ENCODE measurements at places on chromosomes 6 and 20. TPM values are rescaled to one million over a fixed set of nuclear protein-coding genes. Genes with fewer than 3 reads are reported as not detected.

The TBXT gene
- not detected for total RNA-seq

The SRMS gene
- total RNA-seq = not detected

The PPP1R3G gene
- 19.5 TPM for total RNA-seq

The UBE2C gene
- total RNA-seq = 1.7 TPM

The TCP11 gene
- total RNA-seq = not detected

The PPARD gene
- total RNA-seq = 21.1 TPM

The CST2 gene
- total RNA-seq = not detected

The SLC17A3 gene
- not detected for total RNA-seq

The BPIFA1 gene
- total RNA-seq = not detected

DNA sequence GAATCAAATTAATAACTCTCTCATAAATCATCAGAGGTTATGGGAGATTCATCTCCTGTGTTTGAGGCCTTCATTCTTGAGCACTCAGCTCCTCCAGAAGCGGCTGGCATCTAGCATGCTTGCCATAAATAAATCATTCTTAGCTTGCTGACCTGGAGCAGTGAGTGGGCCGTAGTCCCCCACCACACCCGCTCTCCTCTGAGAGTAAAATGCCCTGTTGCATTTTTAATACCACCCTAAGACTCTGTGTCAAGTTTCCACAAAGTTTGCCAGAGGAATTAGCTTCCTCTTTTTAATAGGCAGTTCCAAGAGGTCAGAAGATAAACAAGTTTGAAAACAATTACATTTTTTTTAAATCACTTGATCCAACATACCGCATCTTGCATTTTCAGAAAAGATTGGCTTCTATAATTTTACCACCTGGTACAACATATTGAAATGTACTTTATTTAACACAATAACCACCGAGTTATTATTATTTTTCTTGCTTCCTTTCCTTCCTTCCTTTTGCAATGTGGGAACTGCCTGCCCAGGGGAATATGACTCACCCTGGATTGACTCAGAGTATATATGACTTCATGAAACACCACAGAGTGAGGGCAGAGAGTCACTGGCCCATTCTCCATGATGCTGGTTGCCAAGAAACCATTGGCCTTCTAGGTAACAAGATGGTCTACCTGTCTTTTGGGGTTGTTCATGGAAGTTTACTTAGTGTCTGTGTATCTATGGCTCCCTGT, 29.4 kb upstream of the CLIC5 start:
- peak; percentile 67 for DNase-seq

- peak; percentile 36 for DNase-seq
Observed at GRCh38 chr6:89411145-89412070, 665 bp downstream of the RRAGD start.

- no peak for DNase-seq
Observed at GRCh38 chr6:134510920-134511319, 193.0 kb upstream of the SGK1 start.

DNA sequence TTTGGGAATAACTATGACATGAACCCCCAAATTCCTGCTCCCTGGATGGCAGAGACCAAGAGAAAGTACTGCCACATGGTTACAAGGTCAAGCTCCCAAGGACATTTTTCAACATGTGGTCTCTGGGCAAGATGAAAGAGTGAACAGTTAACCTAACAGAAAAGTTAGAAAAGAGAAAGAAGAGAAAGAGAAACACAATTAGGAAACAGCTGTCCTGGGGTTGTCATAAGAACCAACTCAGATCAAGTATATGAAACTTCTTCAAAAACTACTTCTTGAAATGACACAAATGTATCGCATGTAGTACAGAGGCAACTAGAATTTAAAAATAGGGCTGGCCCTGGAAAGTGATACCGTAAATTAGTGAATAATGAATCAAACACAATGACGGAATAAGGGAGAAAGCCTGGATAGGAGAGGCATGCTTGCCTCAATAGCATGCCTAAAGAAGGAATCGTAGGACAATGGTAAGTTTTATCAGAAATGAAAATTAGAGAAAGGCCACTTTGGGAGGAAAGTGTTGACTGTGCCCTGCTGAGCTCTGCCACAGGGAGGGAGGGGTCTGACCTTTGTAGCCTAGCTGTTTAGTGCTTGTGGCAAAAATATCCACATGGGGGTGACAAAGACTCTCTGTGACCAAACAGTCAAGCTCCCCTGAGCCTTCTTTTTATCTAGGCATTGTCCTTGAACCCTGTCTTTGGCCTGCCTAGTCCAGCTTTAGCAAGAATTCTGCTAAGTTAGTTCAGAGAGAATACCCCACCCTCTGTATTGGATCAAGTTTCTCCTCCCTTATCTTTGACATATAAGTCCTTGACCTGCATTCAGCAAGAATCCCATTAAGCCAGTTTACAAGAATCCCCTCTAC, 4.3 kb upstream of the DCBLD1 start:
- DNase-seq = no peak

DNA sequence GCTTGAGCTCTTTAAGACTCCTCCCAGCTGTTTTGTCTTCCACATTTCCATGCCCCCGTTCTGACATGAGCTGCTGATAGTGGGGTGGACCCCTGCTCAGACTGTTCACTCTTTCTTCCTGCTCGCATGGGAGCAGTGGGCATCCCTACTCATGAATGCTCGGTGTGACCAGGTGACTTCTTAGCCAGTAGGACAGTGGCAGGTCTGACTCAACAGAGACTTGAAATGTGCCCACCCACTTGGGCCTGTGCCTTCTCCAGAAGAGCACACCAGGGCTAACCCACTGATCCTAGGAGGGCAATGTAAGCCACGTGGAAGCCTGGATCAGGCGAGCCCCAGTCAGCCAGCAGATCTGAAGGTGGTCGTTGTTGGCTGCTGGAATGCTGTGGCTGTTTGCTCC, 582.0 kb downstream of the QKI start:
- DNase-seq = no peak

- no peak for DNase-seq
Observed at GRCh38 chr6:126040826-126041225, 54.5 kb downstream of the TRMT11 start.

GRCh38 chr20:61674688-61675087, 391.0 kb downstream of the TAF4 start:
- no peak for DNase-seq

DNA sequence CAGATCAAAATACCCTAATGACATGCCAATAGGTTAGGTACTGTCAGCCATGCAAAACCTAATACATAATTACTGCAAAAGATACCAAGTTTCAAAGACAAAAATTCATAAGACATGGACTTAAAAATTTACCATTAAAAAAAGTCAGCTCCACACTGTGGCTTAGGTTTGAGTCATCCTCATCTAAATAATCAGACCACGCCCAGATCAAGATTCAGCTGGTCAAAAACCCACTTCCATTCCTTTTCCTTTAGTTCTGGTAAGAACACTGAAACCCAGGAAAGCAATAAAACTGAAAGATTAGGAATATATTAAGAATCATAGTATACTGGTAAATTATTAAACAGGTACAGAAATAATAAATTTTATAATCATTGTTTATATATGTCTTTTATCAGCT, 81.0 kb upstream of the ASF1A start:
- DNase-seq = no peak

GRCh38 chr20:61126369-61127195, 125.5 kb upstream of the CDH4 start:
- no peak for DNase-seq

DNA sequence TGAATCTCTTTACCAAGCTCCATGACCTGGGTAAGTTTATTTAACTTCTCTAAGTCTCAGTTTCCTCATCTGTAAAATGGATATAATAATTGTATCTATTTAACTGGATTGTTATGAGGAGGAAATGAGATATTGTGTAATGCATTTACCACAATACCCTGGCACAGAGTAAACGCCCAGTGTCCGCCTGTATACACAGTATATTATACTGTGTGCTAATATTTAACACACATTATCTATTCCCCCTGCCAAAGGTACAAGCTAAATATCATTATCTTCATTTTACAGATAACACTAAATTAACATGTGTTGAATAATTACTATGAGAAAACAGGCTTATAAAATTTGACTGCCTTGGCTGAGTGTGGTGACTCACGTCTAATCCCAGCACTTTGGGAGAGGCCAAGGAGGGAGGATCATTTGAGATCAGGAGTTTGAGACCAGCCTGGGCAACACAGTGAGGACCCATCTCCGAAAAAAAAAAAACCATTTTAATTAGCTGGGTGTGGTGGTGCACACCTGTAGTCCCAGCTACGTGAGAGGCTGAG, 38.7 kb upstream of the TNFRSF21 start:
- DNase-seq = no peak

DNA sequence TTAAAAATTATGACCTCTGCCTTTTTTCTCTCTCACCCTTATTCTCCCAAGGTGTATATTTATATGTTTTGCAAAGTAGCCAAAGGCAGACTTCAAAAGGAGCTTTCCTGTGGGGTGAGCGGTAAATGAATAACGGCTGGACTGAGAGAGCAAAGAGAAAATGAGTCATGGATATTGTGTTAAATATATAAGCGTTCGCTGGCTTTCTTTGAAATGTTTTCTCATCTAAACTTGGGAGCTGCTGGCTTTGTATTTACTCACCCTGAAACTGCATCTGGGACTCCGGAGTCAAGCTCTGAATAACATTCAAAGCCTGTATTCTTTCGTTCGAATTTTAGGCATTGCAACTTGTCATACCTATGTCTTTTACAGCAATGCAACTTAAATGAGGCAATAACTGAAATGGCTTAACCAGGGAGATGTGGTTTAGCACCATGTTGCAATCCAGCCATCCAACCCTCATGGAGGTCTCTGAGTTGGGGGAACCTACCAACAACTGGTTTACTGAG, 32.0 kb downstream of the ATXN1 start:
- DNase-seq = no peak
